WTC11 (cell line): ENCODE measurements at places on chromosomes 6 and 20. TPM values are rescaled to one million over a fixed set of nuclear protein-coding genes. Genes with fewer than 3 reads are reported as not detected.

FAXC gene
- 10.2 to 12.9 TPM (median 11.1 TPM) in 3 replicates for total RNA-seq

CAPN11 gene
- total RNA-seq: 2.3 to 3.3 TPM (median 3.2 TPM) in 3 replicates

VWA7 gene
- total RNA-seq: 1.2 to 1.8 TPM (median 1.4 TPM) in 3 replicates

NRSN1 gene
- total RNA-seq: not detected in 3 replicates

VGLL2 gene
- 0.11 TPM in 1 of 3 replicates, not detected in the others for total RNA-seq

RFX6 gene
- total RNA-seq: 0.11 TPM in 1 of 3 replicates, not detected in the others

TBC1D22B gene
- total RNA-seq: 16.4 to 18.7 TPM (median 16.7 TPM) in 3 replicates

SLC22A2 gene
- 0.44 to 0.96 TPM (median 0.78 TPM) in 3 replicates for total RNA-seq

POU5F1 gene
- 2,735 to 3,160 TPM (median 3,135 TPM) in 3 replicates for total RNA-seq

NFYA gene
- total RNA-seq: 34.7 to 37.7 TPM (median 35.8 TPM) in 3 replicates

BANF2 gene
- not detected in 3 replicates for total RNA-seq

ENPP1 gene
- total RNA-seq: 29.7 to 34.9 TPM (median 30.8 TPM) in 3 replicates

MAFB gene
- total RNA-seq: 5.3 to 6.7 TPM (median 6.5 TPM) in 3 replicates

B3GAT2 gene
- total RNA-seq: 0.70 to 0.85 TPM (median 0.71 TPM) in 3 replicates

MROH8 gene
- total RNA-seq: 0.50 to 0.92 TPM (median 0.89 TPM) in 3 replicates

BMP7 gene
- total RNA-seq: 39.1 to 40.7 TPM (median 40.0 TPM) in 3 replicates

FAM229B gene
- total RNA-seq: 19.7 to 26.4 TPM (median 20.0 TPM) in 3 replicates

LRFN2 gene
- 1.3 to 1.6 TPM (median 1.4 TPM) in 3 replicates for total RNA-seq

SLC22A7 gene
- not detected in 3 replicates for total RNA-seq

CCDC170 gene
- 0.25 to 0.57 TPM (median 0.26 TPM) in 3 replicates for total RNA-seq

LAMA2 gene
- 5.6 to 6.6 TPM (median 6.4 TPM) in 3 replicates for total RNA-seq

LY6G6C gene
- 0.21 to 0.35 TPM in 2 of 3 replicates, not detected in the other for total RNA-seq

MAP7 gene
- total RNA-seq: 56.6 to 60.5 TPM (median 59.1 TPM) in 3 replicates

SLC17A1 gene
- not detected in 3 replicates for total RNA-seq

EYA4 gene
- 0.14 to 0.32 TPM (median 0.24 TPM) in 3 replicates for total RNA-seq

KCNB1 gene
- 1.1 to 1.5 TPM (median 1.1 TPM) in 3 replicates for total RNA-seq

GID8 gene
- 56.2 to 70.2 TPM (median 56.6 TPM) in 3 replicates for total RNA-seq

TRIM31 gene
- 0.11 to 0.16 TPM (median 0.13 TPM) in 3 replicates for total RNA-seq

CCR6 gene
- total RNA-seq: not detected in 3 replicates

NANP gene
- total RNA-seq: 4.2 to 5.1 TPM (median 4.8 TPM) in 3 replicates

KIZ gene
- total RNA-seq: 39.6 to 43.6 TPM (median 41.8 TPM) in 3 replicates

SEMG1 gene
- 2.0 to 2.9 TPM (median 2.1 TPM) in 3 replicates for total RNA-seq

COL12A1 gene
- 1.1 to 1.4 TPM (median 1.2 TPM) in 3 replicates for total RNA-seq

CD93 gene
- 0.05 to 0.21 TPM (median 0.09 TPM) in 3 replicates for total RNA-seq

SMOC2 gene
- 3.3 to 3.9 TPM (median 3.6 TPM) in 3 replicates for total RNA-seq

HSPA12B gene
- 6.3 to 8.5 TPM (median 8.2 TPM) in 3 replicates for total RNA-seq

SIRPB2 gene
- total RNA-seq: not detected in 3 replicates

FYN gene
- total RNA-seq: 57.1 to 63.9 TPM (median 59.0 TPM) in 3 replicates

LBP gene
- total RNA-seq: 0.27 to 0.37 TPM (median 0.34 TPM) in 3 replicates

OLIG3 gene
- 1.8 to 5.4 TPM (median 2.2 TPM) in 3 replicates for total RNA-seq

CFAP61 gene
- total RNA-seq: 0.18 to 0.61 TPM in 2 of 3 replicates, not detected in the other

PKIB gene
- 24.6 to 26.4 TPM (median 25.7 TPM) in 3 replicates for total RNA-seq

CST4 gene
- total RNA-seq: not detected in 3 replicates

GPLD1 gene
- 5.7 to 8.4 TPM (median 6.3 TPM) in 3 replicates for total RNA-seq

AMD1 gene
- total RNA-seq: 90.2 to 122 TPM (median 90.7 TPM) in 3 replicates

PGBD1 gene
- 6.8 to 7.5 TPM (median 6.9 TPM) in 3 replicates for total RNA-seq

HLA-DQA1 gene
- total RNA-seq: 0.22 to 0.92 TPM (median 0.62 TPM) in 3 replicates

GSTA2 gene
- 0.14 TPM in 1 of 3 replicates, not detected in the others for total RNA-seq

NKX2-4 gene
- total RNA-seq: 0.07 to 0.11 TPM in 2 of 3 replicates, not detected in the other

GRM1 gene
- 0.37 to 0.46 TPM (median 0.41 TPM) in 3 replicates for total RNA-seq

CDK19 gene
- total RNA-seq: 10.6 to 11.7 TPM (median 10.7 TPM) in 3 replicates

NRN1 gene
- total RNA-seq: 0.21 to 0.66 TPM (median 0.50 TPM) in 3 replicates

NHSL1 gene
- total RNA-seq: 22.9 to 31.1 TPM (median 23.1 TPM) in 3 replicates

HEBP2 gene
- 31.9 to 40.9 TPM (median 36.1 TPM) in 3 replicates for total RNA-seq

TMEM217 gene
- 0.55 to 0.99 TPM (median 0.61 TPM) in 3 replicates for total RNA-seq
